Iris pigment epithelial cell (primary cell): ENCODE measurements at places on chromosomes 2 and 18.

DNA sequence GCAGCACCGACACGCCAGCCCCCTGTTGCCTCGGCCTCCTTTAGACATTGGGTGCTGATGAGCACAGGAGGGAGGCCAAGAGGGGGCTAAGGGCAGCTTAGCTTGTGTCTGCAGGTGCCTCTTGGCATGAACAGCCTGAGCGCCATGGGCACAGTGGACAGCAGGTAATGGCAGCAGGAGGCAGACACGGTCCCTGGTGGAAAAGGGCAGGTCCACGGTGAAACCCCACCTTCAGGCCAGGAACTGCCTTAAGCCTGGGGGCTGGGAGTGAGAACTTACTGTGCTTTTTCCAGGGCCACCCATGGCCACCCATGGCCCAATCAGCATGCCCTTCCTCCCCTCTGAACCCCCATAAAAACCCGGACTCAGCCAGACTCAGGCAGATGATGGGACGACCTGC lies 633.4 kb upstream of the TMEFF2 start:
- no peak for DNase-seq

- DNase-seq: no peak
These were observed 39.3 kb downstream of the TSHZ1 start for GRCh38 chr18:75249672-75250470.

DNA sequence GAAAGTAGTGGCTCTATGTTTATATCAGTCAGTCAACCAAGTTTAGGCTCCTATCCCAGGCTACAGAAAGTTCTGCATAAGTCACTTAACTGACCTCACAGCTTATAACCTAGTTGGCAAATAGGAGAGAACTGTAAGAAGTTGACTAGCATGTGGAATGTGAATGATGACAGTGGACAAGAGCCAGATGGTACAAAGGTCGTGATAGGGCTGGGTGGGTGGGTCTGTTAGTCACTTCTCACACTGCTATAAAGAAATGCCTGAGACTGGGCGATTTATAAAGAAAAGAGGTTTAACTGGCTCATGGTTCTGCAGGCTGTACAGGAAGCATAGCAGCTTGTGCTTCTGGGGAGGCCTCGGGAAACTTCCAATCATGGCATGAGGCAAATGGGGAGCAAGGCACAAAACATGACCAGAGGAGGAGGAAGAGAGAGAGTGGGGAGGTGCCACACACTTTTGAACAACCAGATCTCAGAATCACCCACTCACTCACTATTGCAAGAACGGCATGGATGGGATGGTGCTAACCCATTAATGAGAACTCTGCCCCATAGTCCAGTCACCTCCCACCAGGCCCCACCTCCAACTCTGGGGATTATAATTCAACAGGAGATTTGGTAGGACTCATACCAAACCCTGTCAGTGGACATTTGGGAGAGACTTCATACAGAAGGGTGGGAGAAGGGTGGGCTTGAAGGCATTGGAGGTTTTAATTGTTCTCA lies 68.8 kb downstream of the LTBP1 start:
- peak; percentile 84 for DNase-seq

DNA sequence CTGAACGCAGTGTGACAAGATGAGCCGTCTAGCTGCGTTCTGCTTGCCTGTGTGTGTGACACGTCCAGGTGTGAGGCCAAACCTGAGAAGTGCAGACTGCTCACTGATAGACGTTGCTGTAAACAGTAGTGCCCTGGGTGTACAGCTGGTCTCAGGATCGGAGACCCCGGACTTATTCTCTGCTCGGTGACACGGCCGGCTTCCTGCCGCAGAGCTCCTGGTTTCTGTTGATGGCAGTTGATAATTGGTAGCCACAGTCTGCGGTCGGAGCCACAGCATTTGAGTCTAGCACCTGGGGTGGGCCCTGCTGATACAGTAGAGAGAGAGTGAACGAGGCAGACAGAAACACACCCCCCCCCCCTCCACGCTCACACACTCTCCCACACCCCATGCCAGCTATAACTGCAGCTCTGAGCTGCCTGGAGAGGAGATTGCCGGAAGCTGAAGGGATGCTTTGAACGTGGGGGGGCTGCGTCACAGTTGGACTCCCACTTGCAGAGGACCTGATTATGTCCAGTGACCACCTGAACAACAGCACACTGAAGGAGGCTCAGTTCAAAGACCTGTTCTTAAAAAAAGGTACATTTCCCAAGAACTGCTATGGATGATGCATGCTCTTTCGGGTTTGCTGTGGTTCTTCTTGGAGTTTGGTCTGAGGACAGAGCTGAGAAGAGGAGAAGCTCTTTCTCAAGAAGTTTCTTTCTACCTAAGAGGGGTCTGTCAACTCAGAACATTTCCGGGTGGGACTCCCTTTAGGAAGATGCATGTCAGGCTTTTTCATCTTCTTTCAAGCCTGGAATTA lies 114.0 kb downstream of the FAM210A start:
- DNase-seq: no peak

DNA sequence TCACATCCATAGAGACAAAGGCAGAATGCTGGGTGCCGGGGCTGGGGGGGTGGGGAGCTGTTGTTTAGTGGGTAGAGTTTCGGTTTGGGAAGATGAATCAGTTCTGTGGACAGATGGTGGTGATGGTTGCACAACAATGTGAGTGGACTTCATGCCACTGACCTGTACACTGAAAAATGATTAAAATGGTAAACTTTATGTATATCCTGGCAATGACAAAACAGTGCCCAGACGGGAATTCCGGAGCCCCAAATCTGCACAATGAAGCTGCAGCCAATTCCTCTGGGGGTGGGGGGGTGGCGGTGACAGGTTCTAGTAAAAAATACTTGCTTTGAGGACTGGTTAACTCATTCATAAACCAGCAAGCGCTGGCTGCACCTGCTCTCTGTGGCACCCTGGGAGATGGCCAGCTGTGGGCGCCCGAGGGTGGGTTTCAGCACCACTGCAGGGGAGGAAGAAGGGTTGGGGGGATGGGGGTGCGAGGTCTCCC lies 81.8 kb upstream of the HPCAL1 start:
- peak; percentile 79 for DNase-seq

DNA sequence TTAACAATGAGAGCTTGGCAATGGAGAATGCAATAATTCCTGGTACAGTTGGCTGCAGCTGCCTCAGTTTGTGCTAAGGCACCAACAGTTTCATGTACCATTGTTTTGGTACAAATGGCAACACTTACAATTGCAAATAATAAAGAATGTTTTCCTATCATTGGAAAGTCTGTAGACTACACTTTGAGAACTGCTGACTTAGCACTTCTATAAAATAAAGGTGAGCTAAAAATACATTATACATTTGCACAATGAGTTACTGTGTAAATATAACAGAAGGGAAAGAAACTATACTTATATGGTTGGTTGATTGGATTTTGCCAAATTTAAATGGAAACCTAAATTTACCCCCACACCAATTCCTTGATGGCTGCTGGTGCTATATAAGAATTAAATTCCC lies 44.9 kb upstream of the TWSG1 start:
- no peak for DNase-seq

GRCh38 chr18:79962835-79963657 lies 1.4 kb upstream of the HSBP1L1 start:
- no peak for DNase-seq
